Activated T-helper 17 cell treated with anti-CD3 and anti-CD28 coated beads, Interleukin-2, amount 50 U/mL, for 72 hours (primary cell): ENCODE measurements at places on chromosomes 12 and 14. TPM values are rescaled to one million over a fixed set of nuclear protein-coding genes. Genes with fewer than 3 reads are reported as not detected.
A peak's percentile ranks its signal among the peaks of the same experiment; 100 is the strongest.

The TRAF3 gene
- 61.7 TPM for total RNA-seq

The IFI27 gene
- 3.0 TPM for total RNA-seq

The KSR2 gene
- total RNA-seq: 0.06 TPM

The PIGH gene
- total RNA-seq: 20.0 TPM

The ADCY6 gene
- not detected for total RNA-seq

The HOXC12 gene
- not detected for total RNA-seq

- ATAC-seq: no peak
These were observed 46.2 kb upstream of the GSC start for GRCh38 chr14:94816113-94816512.

DNA sequence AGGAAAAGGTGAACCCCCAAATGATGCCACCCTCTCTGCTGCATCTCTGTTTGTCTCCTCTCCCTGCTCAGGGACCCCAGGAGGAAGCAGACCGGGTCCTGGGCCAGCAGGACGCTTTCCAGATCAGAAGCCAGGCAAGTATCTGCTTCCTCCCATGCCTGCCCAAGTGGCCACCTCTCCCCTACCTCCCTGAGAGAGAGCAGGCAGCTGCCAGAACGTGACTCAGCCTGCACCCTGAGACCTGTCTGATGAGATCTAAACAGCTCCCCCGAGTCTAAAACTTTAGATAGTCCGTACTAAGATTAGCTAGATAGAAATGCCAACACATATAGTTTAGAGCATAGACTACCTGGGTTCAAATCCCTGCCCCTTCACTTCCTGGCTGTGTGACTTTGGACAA, 31.2 kb upstream of the OAS1 start:
- ATAC-seq: no peak

GRCh38 chr12:62686938-62687337, 220.3 kb downstream of the MON2 start:
- ATAC-seq: no peak

- ATAC-seq: no peak
These were observed 1153.0 kb upstream of the TMEM132C start for GRCh38 chr12:127113945-127114344.

GRCh38 chr14:70049605-70050004, 139.1 kb downstream of the SLC8A3 start:
- no peak for ATAC-seq

GRCh38 chr12:15206338-15206737, 14.9 kb downstream of the RERG start:
- ATAC-seq: no peak

- peak; percentile 21 for ATAC-seq
These were observed 75.8 kb upstream of the OR4E1 start for GRCh38 chr14:21749306-21749868.
